Endodermal cell (in vitro differentiated cells): ENCODE measurements at places on chromosomes 7 and 10. TPM values are rescaled to one million over a fixed set of nuclear protein-coding genes. Genes with fewer than 3 reads are reported as not detected.

GRCh38 chr10:13315361-13315760, 15.5 kb upstream of the PHYH start:
- peaks cover 14% of the 10 kb centered on the region for H3K36me3 ChIP-seq
- H3K27ac ChIP-seq = no peak overlapping the region
- DNase-seq = no peak
- no peaks in the 10 kb centered on the region for H3K27me3 ChIP-seq

- no peaks in the 10 kb centered on the region for H3K36me3 ChIP-seq
- no peak overlapping the region for H3K27ac ChIP-seq
- no peak overlapping the region for H3K4me3 ChIP-seq
- H3K4me1 ChIP-seq = no peaks in the 10 kb centered on the region
- H3K27me3 ChIP-seq = no peaks in the 10 kb centered on the region
Measured at GRCh38 chr10:42743697-42744096, 38.9 kb upstream of the BMS1 start.

- no peak overlapping the region for H3K27ac ChIP-seq
- no peaks in the 10 kb centered on the region for H3K4me1 ChIP-seq
- H3K27me3 ChIP-seq = no peaks in the 10 kb centered on the region
- H3K4me3 ChIP-seq = no peak overlapping the region
Measured at GRCh38 chr7:91345449-91345848, 81.2 kb downstream of the FZD1 start.

The KAZALD1 gene
- 7.3 to 10.0 TPM (median 10.0 TPM) in 3 replicates for total RNA-seq

- H3K27ac ChIP-seq = no peak overlapping the region
- no peaks in the 10 kb centered on the region for H3K36me3 ChIP-seq
- H3K27me3 ChIP-seq = no peaks in the 10 kb centered on the region
- H3K4me3 ChIP-seq = no peak overlapping the region
Measured at GRCh38 chr10:944034-944831, 12.7 kb upstream of the LARP4B start.

The TSPAN15 gene
- 15.8 to 21.6 TPM (median 19.5 TPM) in 3 replicates for total RNA-seq

The CCDC172 gene
- total RNA-seq = 0.37 TPM in 1 of 2 replicates, not detected in the other

- no peak overlapping the region for H3K27ac ChIP-seq
- no peaks in the 10 kb centered on the region for H3K4me1 ChIP-seq
- H3K36me3 ChIP-seq = no peaks in the 10 kb centered on the region
- peak overlapping the region; percentile 81 for H3K4me3 ChIP-seq
- DNase-seq = peak; percentile 70
- H3K27me3 ChIP-seq = no peaks in the 10 kb centered on the region
Measured at GRCh38 chr10:96721207-96721572, 876 bp upstream of the PIK3AP1 start.

The CALML3 gene
- not detected in 3 replicates for total RNA-seq

DNA sequence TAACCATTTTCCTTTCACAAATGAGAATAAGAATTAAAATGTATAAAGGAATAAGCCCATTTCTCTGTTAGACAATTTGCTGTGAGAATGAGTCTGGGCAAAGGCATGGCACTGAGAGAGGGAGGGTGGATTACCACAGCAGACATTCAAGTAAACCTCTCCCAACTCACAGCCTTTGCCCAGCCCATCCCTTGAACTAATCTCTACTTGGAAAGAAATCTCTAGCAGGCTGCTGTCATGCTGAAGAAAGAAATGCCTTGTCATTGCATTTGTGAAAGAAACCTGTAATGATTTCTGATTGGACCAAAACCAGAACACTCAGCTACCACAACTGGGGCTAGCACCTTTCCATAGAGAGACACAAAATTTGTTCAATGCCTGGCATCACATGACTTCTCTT, 39.2 kb downstream of the CH25H start:
- H3K4me3 ChIP-seq = no peak overlapping the region
- no peaks in the 10 kb centered on the region for H3K27me3 ChIP-seq
- no peaks in the 10 kb centered on the region for H3K4me1 ChIP-seq
- H3K27ac ChIP-seq = no peak overlapping the region
- no peaks in the 10 kb centered on the region for H3K36me3 ChIP-seq

- DNase-seq = no peak
- no peak overlapping the region for H3K27ac ChIP-seq
- no peaks in the 10 kb centered on the region for H3K27me3 ChIP-seq
- no peaks in the 10 kb centered on the region for H3K36me3 ChIP-seq
Measured at GRCh38 chr7:23742051-23742450, 32.0 kb downstream of the STK31 start.

GRCh38 chr10:63491588-63492316, 26.0 kb upstream of the JMJD1C start:
- H3K27me3 ChIP-seq = no peaks in the 10 kb centered on the region
- no peak overlapping the region for H3K4me3 ChIP-seq
- peaks cover 23% of the 10 kb centered on the region for H3K36me3 ChIP-seq
- no peak overlapping the region for H3K27ac ChIP-seq
- DNase-seq = no peak

DNA sequence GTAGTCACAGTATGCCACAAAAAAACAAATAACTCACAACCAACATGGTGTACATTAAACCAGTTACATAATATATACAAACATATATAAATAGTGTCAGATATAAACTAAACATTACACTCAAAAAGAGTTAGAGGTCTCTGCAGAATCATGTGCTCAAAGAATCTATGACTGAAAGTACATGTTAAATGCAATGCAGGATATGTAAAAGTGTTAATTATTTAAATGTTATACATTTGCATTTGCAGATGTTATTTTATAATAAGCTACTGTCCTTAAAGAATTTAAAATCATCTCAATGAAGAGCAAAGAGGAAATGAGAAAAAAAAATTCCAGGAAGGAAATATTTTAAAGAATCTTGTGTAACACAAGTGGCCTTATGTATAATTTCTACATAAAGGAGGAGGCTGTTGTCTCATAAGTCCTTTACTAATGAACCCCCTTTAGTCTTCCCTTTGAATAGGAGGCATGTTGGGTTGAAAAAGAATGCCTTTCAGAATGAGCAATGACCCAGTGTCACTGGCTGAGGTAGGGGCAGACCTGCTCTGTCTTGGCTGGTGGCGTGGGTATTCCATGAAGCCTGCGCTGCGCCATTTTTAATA, 148.9 kb downstream of the ITGA8 start:
- H3K27ac ChIP-seq = no peak overlapping the region
- H3K36me3 ChIP-seq = no peaks in the 10 kb centered on the region
- DNase-seq = no peak
- no peaks in the 10 kb centered on the region for H3K27me3 ChIP-seq

- H3K4me3 ChIP-seq = no peak within 1 kb of the TSS
- no peak within 1 kb of the TSS for H3K27ac ChIP-seq
- no peaks in the 10 kb centered on the region for H3K4me1 ChIP-seq
- no peak for DNase-seq
- H3K36me3 ChIP-seq = no peaks in the 10 kb centered on the region
Measured at GRCh38 chr10:102837230-102837721, at the start of gene CYP17A1. CYP17A1 (minus strand) TSS chr10:102837413; CDS start chr10:102837361, 52 bp downstream.

The SNX8 gene
- total RNA-seq = 51.2 and 53.0 TPM in 2 replicates

GRCh38 chr7:158812684-158813083, 16.6 kb downstream of the ESYT2 start:
- H3K27ac ChIP-seq = no peak overlapping the region
- DNase-seq = peak; percentile 3
- H3K4me3 ChIP-seq = no peak overlapping the region
- H3K36me3 ChIP-seq = peaks cover 8% of the 10 kb centered on the region
- no peaks in the 10 kb centered on the region for H3K27me3 ChIP-seq

The MOGAT3 gene
- 1.0 to 2.0 TPM (median 1.3 TPM) in 3 replicates for total RNA-seq

DNA sequence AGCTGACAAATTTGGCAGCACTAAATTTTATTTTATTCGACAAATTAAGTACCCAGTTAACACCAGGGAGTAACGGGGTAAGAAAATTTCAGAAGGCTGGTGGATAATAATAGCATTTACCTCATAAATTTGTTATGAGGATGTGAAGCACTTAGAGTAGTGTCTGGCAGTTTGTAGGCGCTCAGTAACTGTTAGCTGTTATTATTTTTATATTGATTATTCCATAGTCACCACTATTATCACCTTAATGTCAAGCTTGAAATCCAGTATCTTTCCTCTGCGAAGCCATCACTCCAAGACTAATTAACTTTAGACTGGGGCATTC, 563 bp upstream of the COA1 start:
- no peaks in the 10 kb centered on the region for H3K27me3 ChIP-seq
- no peaks in the 10 kb centered on the region for H3K4me1 ChIP-seq
- no peak for DNase-seq
- peaks cover 5% of the 10 kb centered on the region for H3K36me3 ChIP-seq
- peak overlapping the region; percentile 93 for H3K4me3 ChIP-seq

DNA sequence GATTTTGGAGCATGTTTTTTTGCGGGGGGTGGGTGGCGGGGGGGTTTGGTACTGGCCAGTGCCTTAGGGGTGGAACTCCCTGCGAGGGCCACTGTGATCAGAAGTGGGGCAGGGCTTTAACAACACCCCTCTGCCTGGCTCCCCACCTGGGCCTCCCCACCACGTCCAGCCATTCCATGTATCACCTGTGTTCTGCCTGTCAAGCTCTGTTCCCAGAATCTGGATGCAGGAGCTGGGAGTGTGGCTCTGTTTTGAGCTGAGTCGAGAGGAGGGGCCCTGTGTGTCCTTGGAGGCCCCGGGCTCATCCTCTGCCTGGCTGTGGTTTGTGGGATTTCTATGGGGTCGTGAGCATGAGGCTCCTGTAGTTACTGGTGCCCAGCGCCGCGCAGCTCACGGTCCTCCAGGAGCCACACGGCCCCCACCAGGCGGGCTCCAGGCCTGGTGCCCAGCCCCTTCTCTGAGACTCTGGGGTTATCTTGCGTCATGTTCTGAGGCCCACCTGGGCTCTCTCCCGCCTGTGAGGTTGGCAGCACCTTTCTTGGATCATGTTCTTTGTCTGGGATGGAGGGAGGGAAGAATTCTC, 29.6 kb downstream of the PFKFB3 start:
- no peak for DNase-seq
- H3K36me3 ChIP-seq = peaks cover 55% of the 10 kb centered on the region
- H3K27ac ChIP-seq = no peak overlapping the region

The EVX1 gene
- total RNA-seq = 8.4 and 10.7 TPM in 2 replicates

GRCh38 chr7:15889507-15889906, 203.0 kb upstream of the MEOX2 start:
- no peaks in the 10 kb centered on the region for H3K4me1 ChIP-seq
- no peaks in the 10 kb centered on the region for H3K36me3 ChIP-seq
- H3K27me3 ChIP-seq = no peaks in the 10 kb centered on the region

The PPP1R17 gene
- not detected in 3 replicates for total RNA-seq

GRCh38 chr10:4846775-4847174, 20.8 kb downstream of the AKR1E2 start:
- H3K36me3 ChIP-seq = no peaks in the 10 kb centered on the region
- peaks cover 5% of the 10 kb centered on the region for H3K4me1 ChIP-seq
- no peak for DNase-seq
- H3K4me3 ChIP-seq = no peak overlapping the region
- H3K27ac ChIP-seq = no peak overlapping the region
